ENCODE measurements at places on chromosomes 13 and 19. TPM values are rescaled to one million over a fixed set of nuclear protein-coding genes. Genes with fewer than 3 reads are reported as not detected.

PRR36 gene
- 0.38 TPM for total RNA-seq

ABCC4 gene
- 11.2 TPM for total RNA-seq

ZNF730 gene
- total RNA-seq = 4.1 TPM

TUBB4A gene
- 0.99 TPM for total RNA-seq

KLK3 gene
- total RNA-seq = not detected

MBD3L2 gene
- not detected for total RNA-seq
